KG1 (cell line): ENCODE measurements at places on chromosomes 6 and 20.
A peak's percentile ranks its signal among the peaks of the same experiment; 100 is the strongest.

- no peak for DNase-seq
Observed at GRCh38 chr6:127946388-127946787, 45.5 kb upstream of the THEMIS start.

DNA sequence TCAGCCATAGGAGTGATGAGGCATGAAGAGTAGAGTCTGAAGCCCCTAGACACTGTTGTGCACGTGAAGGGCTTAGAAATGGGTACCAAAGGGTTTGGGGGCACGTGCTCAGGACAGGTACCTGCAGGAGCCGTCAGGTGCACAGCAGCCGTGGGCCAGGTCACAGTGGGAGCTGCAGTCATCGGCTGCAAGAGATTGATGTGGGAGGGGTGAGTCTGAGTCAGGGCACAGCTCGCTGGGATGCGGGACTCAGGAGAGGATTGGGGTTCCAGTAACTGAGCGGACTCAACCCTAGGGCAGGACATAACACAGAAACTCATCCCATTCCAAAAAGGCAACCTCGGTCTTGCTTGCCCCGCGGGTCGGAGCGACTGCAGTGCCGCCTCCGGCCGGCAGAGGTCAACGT lies 1.1 kb downstream of the DLK2 start:
- no peak for DNase-seq

- DNase-seq: no peak
Observed at GRCh38 chr6:170073846-170074245, 217.0 kb downstream of the DLL1 start.

DNA sequence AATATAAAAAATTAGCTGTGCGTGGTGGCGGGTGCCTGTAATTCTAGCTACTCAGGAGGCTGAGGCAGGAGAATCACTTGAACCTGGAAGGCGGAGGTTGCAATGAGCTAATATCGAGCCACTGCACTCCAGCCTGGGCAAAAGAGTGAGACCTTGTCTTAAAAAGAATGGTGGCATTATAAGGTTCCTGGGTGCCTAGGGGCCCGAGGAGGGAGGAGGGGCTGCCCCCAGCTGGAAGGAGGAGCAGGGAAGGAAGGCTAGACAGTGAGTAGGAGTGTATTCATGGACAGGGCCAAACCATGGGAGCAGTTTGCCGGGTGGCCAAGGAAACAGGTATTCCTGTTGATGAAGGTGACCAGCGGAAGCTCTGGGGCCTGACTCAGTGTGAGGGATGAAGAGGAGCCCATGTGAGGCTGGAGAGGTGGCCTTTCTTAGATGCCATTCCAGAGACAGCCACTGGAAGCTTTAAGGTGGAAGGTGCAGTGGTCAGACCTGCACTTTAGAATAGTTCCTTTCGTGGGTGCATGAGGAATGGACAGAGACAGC lies 24.2 kb downstream of the MANBAL start:
- no peak for DNase-seq

DNA sequence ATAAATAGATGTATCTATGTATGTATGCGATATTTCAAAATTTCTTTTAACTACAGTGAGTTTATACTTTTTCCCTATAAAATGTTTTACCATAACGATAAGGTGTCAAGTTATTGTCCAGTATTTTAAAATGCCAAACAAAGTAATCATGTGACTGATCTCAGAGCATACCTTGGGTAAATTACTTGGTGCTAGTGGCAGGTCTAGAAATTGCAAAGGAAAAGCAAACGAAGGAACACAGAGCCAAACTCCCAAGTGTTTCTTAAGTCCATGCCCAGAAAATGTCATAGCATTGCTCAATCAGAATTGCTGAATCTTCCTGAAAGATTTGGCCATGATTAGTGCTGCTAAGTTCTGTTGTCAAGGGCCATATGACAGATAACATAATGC lies 77.5 kb downstream of the CAP2 start:
- no peak for DNase-seq

DNA sequence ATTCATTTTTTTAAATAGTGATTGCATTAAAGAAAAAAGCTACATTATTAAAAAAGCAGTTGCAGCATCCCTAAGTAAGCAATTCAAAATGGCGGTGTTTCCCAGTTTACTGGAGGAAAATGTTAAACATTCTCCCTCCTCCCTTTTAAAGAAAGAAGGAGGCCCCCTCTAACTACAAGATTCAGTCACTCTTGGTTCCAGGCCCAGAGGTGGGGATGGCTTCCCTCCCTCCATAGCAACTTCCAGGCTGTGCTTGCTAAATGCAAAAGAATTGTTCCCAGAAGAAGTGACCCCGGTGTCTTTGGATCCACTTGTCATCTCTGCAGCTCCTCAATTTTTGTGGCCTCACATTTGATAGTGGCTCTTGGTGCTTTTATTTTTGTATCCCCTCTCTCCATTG lies 165.9 kb downstream of the SOBP start:
- DNase-seq: no peak

GRCh38 chr20:2421247-2421646 lies 40.5 kb downstream of the TGM6 start:
- no peak for DNase-seq

DNA sequence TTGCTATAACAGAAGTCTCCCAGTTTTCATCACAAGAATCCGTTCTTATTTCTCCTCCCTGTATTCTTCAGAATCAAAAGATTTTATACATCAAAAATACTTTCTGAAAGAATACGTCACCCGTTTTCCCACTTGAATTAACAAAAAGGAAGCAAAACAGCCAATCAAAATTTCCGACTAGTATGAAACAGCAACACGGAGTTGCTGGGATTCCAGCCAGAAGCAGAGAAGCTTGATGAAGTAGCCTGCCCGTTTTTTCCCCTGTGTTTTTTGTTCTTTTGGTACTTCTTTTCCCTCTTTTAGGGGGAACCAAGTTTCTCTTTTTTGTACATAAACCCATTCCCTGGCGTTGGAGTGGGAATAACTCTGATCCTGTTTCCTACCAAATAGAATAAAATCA lies 14.6 kb downstream of the TXLNB start:
- no peak for DNase-seq

- DNase-seq: no peak
Observed at GRCh38 chr6:40160826-40161225, 226.6 kb upstream of the MOCS1 start.

DNA sequence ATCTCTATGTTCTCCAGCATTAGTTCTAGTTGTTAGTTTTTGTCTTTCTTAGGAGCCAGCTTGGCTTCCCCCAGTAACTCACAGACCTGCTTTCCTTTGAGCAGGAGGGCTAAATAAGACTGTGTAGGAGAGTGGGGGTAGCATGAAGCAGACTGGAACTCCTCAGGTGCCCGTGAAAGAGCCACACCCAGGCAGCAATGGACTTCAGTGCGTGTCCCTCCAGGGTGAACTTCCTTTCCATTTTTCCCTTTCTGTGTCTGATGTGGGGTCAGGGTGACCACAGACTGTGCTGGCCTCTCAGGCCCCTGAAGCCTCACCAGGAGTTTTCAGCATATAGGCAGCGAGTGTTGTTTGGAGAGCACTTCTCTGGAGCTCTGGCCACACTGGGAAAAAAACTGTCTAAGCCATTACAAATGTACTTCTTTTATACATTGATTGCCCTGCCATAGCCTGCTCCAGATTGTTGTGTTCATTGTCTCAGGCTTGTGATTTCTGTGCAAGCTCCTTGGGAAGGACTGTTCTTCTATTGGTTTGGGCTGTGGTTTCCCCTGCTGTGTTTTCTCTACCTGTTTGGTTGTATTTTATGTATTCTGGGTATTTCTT lies 55.7 kb downstream of the SH3BGRL2 start:
- no peak for DNase-seq

GRCh38 chr6:111417181-111417585 lies 65.8 kb downstream of the REV3L start:
- no peak for DNase-seq

DNA sequence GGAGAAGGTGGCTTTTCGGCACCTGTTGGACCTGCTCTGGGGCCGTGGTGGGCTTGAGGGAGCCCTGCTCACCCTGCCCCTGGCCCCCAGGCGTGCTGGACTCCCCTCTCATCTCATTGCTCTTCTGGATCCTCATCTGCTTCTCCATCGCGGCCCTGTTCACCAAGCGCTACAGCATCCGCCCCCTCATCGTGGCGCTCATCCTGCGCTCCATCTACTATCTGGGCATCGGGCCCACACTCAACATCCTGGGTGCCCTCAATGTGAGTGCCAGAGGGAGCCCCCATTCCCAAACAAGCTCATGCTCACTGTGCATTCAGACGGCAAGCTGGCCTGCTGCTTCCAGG lies 22.4 kb downstream of the UQCC2 start:
- DNase-seq: no peak

- DNase-seq: no peak
Observed at GRCh38 chr6:160950507-160950906, 41.1 kb upstream of the MAP3K4 start.

DNA sequence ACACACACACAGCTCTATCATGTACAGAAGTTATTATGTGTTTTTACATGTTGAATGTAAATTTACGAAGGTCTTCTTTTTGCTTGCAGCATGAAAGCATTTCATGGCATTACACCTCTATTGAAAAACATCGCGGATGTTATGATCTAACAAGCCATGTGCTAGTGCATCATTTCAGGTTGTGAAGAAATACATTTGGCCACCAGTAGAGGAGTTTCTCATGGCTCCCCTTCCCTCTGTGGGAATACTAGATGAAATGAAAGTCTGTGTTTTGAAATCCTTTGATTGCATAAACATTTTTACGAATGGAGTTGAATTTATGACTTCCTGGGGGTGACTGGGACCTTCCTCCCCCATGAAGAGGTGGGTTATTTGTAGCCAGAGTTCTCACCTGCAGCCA lies 17.7 kb downstream of the MAS1 start:
- DNase-seq: no peak

GRCh38 chr6:99458319-99458718 lies 33.2 kb upstream of the PNISR start:
- DNase-seq: peak; percentile 20

GRCh38 chr20:48612335-48612734 lies 215.5 kb downstream of the PREX1 start:
- no peak for DNase-seq

DNA sequence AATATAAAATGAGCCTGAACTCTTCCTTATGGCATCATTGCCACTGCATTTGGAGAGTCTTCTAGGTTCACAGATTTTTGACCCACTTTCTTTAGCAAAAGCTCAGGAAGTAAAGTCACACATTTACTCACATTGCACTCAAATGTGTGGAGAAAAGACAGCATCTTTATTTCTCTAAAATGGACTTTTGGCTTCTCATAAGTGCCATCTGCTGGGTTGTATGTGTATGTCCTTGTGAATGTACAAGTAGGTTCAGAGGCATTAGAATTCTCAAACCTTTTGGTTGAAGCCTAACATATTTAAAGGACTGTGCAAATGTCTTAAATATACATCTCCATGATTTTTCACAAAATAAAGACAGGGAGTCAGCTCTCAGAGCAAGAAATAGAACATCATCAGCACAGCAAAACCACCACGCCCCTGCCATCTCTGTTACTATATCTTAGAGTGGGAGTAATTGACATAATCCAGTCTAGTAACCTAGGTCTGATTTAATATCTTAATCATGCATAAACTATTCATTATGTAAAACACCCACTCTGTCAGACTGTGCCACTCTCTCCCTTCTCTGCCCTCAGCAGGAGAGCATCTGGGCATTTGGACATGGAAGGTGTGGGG lies 42.2 kb upstream of the SPTLC3 start:
- no peak for DNase-seq

- DNase-seq: no peak
Observed at GRCh38 chr6:38166411-38167240, 347.1 kb downstream of the ZFAND3 start.

GRCh38 chr6:127058936-127059335 lies 59.5 kb upstream of the RSPO3 start:
- no peak for DNase-seq

- DNase-seq: no peak
Observed at GRCh38 chr6:105402090-105402938, 568 bp downstream of the PREP start.

DNA sequence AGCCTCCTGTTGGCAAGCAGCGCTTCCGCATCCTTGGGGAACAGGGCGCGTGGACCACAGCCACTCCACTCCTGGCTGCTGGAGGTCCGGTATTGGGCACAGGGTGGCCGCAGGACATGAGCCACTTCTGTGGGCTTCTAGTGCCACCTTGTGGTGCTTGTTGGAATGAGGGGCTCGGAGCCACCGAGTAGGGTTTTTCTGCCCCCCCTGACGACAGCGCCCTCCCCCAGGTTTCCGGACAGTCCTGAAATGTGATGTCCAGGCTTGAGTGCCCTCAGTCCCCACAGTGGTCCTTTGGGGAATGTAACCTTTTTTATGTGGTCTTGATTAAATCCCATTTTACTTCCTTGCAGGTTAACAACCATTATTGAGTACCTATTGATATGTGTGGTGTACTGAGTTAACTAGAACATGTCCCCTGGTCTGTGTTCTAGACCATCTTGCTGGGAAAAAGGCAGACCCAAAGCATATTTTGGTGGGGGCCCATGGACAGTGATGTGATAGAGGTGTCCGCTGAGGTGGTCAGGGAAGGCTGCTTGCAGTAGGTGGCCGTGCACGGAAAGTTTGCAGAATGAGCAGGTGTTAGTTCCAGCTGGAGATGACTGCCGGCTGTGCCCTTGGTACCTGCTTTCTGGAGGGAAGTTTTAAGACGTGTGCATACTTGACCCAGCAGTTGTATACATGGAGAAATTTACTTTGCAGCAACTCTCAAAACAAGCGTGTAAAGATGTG lies 70.0 kb downstream of the PTPN1 start:
- DNase-seq: no peak

- DNase-seq: peak; percentile 78
Observed at GRCh38 chr6:35719404-35719829, 17.4 kb upstream of the ARMC12 start.

DNA sequence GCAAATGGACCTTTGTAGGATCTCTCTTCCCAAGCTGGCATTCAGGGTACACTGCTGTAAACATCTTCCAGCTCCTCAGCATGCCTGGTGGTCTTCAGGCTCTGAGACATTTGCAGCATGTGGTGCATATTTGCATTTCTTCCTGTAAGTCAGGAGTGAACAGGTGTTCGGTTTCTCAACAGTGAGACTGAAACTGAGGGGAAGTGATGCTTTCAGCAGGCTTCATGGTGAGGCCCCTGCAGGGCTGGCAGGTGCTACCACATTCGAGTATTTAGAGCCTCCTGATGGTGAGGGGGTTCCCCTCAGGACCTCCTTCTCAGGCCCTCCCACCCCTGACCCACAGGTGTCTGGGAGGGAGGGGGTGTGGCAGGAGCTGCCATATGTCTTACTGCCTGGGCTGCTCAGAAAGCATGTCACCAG lies 15.1 kb downstream of the MYBL2 start:
- DNase-seq: no peak
